Activated naive CD4-positive, alpha-beta T cell treated with anti-CD3 and anti-CD28 coated beads, Interleukin-2, amount 50 U/mL, for 16 hours (primary cell): ENCODE measurements at places on chromosomes 2 and 18.

DNA sequence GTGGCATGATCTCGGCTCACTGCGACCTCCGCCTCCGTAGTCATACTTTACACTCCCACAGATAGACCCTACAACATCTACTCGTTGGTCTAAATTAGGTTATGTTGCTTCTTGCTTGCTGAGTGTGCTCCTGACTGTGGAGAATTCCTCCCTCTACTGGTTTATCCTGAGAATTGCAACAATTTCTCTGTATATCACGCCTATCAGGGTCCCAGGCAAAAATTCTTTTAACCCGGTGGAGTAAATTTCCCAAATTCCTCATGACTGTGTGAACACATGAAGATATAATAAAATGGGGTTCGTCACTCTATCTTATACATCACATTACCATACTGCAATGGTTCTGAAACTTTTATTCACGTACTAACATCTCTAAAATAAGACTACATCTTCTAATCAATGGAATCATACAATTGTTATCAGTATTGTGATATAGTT lies 156.7 kb downstream of the EVA1A start:
- DNase-seq = no peak

GRCh38 chr2:157785866-157786662 lies 90.1 kb downstream of the ACVR1 start:
- DNase-seq = no peak

GRCh38 chr18:30709595-30709994 lies 332.9 kb downstream of the DSC3 start:
- DNase-seq = no peak

DNA sequence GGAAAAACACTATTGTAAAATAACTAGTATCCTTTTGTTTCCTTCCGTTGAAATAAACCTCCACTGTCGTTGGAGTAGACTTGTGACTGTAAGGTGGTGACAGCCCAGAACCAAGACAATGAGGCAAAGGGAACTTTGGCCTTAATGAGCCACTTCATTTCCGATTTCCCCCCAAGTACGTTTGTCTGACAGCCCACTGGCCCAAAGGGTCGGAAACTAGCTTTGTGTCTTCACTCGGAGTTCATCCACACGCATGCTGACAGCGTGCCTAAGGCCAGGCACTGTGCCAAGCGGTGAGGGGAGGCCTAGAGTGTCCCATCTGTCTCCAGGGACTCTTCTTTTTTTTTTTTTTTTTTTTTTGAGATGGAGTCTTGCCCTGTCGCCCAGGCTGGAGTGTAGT lies 21.0 kb downstream of the HJURP start:
- no peak for DNase-seq

DNA sequence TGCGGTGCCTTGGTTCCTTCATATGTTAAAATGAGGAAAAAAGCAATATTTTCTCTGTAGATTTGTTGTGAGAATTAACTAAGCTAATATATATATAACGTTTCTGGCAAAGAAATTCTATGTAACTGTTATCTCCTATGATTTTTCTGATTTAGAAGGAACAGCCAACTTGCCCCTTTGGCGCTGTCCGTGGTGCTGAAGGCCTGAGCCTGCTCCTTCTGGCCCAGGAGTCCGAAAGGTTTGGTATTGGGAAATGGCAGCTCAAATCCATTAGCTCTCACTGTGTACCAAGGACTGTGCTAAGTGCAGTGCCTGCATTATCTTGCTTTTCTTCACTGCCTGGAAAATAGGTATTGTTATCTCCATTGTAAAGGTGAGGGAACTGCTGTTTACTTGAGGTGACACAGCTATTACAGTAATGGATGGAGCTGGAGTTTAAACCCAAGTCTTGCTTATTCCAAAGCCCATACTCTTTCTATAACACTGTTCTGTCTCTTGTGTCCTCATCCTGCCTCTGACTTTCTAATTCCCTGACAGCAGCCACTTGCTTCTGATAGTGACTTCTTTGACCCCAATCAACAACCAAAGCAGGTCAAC lies 52.2 kb downstream of the C1QL2 start:
- DNase-seq = peak; percentile 23

DNA sequence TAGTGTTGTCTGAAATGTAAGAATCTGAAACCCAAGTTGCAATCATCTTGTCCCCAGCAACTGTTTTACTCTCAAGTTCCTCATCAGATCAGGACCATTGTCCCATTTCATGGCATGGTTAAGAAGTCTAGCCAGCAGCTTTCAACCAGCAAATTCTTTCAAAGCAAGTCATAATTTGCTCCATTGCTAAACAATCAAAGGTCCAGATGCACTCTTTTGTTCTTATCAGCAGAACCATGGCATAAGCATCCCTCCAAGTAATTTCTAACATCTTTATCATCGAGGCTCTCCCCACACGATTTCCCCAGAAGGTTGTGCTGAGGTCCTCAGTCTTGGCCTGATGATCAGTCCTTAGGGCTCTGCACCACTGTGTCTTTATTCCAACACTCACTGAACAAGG lies 67.5 kb upstream of the APCDD1 start:
- no peak for DNase-seq

GRCh38 chr18:51195451-51196117 lies 1.9 kb downstream of the MEX3C start:
- peak; percentile 20 for DNase-seq

GRCh38 chr2:29923110-29923721 lies 1.8 kb upstream of the ALK start:
- peak; percentile 42 for DNase-seq

GRCh38 chr18:73674125-73674865 lies 473.3 kb downstream of the FBXO15 start:
- DNase-seq = no peak

DNA sequence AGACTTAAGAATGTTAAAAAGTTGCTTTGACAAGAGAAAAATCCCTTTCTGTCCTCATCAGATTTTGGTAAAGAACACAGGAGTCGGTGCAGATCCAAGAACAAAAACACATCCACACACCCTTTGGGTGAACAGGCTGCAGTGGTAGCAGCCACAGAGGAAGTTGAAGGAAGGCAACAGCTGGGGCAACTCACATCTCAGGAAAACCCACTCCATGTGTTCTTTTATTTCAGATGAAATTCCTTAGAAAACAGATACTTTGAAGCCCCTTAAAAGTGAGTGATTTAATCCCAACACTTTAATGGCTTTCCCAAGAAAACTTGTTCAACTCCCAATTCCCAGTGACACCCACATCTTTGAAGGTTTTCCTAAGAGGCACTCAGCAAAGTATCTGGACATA lies 271.3 kb downstream of the ICOS start:
- no peak for DNase-seq

DNA sequence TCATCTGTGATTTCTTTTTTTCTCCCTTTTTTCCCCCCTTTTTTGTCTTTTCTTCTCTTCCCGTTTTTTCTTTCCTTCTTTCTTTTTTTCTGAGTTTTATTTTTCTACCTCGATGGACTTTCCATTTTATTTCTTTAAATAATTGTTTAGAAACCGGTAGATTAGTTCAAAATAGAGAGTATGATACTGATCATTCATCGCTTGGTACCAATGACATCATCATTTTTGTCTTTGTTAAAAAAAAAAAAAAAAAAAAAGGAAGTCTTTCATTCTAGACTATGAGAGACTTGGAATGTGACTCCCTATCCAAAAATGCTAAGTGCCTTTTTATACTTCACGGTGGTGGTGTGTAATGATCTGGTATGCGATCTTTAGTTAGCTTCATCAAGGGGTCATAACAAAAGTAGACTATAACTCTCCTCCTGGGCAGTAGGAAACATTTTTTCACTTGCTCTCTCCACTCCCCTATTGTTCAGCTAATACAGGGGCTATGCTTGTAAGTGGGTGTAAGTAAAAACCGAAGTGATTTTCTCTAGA lies 1517.5 kb upstream of the ZEB2 start:
- DNase-seq = no peak

DNA sequence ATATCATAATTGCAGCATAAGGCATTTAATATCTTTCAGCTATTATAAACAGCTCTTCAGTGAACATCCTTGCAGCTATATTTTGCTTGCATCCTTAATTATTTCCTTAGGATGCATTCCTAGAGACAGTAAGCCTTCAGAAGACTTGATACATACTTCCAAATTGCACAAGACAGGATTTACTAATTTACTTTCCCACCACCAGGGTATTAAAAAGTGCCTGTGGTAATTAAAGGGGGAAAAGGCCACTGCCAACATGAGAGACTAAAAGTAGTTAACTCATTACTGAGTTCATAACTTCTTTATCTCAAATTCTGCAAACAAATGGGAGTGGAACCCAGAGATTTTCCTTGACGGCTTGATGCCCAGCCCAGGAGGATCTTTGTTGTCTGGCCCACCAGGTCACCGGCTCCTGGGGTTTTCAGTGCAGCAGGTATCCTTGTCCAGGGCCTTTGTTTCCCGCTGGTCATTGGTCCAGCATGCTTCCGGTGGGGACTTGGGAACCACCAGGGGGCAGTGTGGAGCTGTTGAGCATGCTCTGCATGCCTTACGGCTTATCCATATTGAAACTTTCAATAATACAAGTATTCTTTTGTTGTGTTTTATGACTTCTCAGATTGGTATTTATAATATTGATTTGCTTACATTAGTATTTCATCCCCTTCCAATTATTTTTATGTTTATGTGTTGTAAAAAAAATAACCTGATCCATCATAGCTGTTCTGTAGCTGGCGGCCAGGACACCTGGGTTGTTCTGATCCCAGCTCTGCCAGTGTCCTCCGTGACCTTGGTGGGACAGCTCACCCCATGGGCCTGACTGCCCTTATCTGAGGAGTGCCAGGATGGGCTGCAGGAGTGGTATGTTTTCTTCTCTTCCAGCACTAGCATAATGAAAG lies 61.4 kb downstream of the TGOLN2 start:
- peak; percentile 66 for DNase-seq

GRCh38 chr2:24047703-24048033 lies 477 bp upstream of the WDCP start:
- DNase-seq = no peak

GRCh38 chr2:231360401-231360800 lies 35.1 kb upstream of the B3GNT7 start:
- no peak for DNase-seq

DNA sequence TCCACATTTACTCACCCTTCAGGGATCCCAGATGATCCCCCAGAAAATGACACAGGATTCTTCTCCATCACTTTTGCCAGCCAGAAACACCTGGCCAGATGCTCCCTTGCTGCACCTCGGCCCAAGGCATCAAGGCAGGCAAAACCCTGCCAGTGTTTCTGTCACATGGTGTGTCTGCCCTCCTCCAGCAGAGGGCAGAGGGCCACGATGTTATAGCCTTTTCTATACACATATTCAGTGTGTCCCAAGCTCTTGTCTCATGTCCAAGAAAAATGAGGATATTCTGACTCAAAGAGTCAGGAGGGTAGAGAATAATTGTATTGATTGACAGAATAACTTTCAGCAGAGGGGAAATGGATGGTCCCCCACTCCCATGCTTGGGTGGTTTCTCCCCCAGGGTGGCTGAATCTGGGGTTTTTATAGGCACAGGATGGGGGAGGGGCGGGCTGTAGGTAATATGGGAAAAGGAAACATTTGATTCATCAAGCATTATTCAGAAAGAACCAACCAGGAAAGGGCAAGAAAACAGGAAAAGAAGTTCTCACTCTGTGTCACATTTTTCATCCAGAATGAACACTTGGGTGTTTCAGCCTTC lies 933.9 kb downstream of the TRIB2 start:
- no peak for DNase-seq

DNA sequence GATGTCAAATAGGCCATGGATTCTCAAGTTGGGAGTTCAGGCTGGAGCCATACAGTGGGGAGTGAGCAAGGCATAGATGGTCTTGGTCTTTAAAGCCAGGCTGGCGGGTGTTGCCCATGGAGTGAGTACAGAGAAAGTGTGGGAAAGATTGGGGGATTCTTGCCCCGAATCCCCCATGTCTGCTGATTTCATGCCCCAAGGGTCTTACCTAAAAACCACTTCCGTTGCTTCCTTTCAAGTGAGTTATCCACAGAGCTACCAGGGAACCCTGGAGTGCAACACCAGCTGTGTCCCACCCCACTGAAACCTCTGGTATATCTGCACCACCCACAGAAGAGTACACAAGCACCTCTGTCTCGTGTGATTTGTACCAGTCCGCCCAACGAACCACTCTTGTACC lies 31.4 kb downstream of the FHOD3 start:
- DNase-seq = no peak

- no peak for DNase-seq
Measured at GRCh38 chr2:125168442-125168841, 1143.4 kb downstream of the CNTNAP5 start.

- DNase-seq = no peak
Measured at GRCh38 chr2:148548716-148549400, 95.7 kb upstream of the EPC2 start.

GRCh38 chr2:134260713-134261112 lies 6.8 kb downstream of the MGAT5 start:
- DNase-seq = no peak

DNA sequence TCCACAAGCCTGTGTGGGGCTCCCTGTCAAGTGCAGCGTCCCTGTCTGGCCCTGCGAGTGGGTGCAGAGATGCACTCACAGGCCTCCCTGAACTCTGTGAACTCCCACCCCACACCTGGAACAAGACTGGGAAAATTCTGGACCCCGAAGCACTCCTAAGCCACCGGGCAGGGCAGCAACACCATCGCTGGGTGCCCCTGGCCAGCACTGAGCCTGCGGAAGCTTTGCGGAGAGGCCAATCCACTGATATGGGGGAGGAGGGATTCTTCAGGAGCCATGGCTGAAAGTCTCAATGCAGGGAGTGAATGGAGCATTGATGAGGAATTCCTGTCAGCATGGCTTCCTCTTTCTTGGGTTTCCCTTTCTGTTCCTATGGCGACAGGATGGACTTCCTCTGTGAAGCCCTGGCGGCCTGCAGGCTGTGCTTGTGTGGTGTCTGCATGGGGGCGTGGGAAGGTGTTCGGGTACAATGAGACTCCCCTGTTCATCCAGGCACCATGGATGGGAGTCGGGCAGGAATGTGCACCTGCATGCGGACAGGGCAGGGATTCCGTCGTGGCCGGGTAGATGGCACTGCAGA lies 15.1 kb downstream of the TRIB2 start:
- DNase-seq = no peak

DNA sequence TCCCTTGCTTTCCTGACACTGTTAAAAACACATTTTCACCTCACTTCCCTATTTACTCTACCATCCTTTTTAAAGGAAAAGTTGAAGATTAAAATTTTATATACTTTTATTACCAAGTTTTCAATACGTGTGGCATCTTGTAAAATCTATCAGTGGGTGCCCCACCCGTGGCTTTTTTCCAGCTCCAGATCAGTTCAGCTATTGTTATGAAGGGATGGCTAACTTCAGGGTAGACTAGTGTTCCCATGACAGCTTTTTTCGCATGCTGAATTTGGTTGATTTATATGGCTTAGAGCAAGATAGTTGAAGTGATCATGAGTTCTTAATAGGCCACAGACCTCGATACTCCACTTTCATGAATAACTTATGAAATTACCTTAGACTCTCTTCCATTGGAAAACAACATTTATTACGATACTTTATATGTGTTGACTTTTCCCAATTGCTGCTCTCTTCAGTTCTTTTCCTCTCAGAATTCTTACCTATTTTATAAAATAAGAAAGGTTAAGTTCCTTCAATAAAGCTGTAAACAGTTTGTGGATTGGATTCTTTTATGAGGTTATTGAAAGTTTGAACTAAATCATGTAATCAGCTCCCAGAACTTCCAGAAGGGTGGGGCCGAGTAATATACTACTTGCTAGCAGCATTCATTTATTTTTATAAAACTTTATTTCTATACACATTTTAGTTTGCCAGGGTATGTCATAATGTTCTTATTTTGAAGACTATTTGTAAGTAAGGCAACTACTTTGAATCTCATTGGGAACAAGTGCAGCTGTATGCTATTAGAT lies 680.9 kb downstream of the SATB2 start:
- no peak for DNase-seq
